Fibroblast of skin of scalp (primary cell): ENCODE measurements at places on chromosomes 11 and 22.
A peak's percentile ranks its signal among the peaks of the same experiment; 100 is the strongest.

DNA sequence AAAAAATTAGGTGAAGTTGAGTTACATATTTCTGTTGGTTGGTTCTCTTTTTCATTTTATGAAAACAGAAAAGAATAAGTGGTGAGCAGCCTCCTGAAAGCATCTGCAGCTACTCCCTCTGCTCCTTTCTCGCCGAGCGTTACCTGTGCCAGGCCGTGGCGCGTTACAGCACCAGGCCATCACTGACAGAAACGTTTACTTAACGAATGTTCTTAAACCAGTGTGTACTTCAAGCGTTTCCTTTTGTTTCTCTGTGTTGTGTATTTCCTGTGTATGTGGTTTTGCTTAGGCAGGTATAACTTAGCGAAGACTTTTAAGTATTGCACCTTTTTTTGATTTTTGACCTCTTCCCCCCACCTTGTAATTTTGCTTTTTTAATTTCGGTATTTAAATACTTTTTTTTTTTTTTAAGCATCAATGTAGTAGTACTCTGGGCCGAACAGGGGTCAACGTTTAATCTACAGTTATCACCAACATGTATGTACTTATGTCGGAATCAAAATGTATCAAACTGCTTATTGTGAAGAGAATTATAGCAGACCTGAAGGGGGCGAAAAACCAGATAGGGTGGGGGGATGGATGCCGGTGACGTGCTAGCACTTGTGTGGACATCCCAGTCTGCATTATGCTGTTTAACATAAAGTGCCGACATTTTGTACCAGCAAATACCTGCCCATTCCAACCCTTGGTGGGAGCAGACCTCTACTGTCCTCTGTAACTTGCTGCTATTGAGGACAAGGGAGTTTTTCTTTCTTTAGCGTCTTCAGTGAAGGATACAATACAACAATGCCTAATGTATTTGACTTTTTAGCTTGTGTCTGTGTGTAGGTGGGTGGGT lies 21.6 kb upstream of the ADSL start:
- no peak for DNase-seq

- peak; percentile 66 for DNase-seq
These were observed 101.9 kb downstream of the WT1 start for GRCh38 chr11:32333320-32333991.

DNA sequence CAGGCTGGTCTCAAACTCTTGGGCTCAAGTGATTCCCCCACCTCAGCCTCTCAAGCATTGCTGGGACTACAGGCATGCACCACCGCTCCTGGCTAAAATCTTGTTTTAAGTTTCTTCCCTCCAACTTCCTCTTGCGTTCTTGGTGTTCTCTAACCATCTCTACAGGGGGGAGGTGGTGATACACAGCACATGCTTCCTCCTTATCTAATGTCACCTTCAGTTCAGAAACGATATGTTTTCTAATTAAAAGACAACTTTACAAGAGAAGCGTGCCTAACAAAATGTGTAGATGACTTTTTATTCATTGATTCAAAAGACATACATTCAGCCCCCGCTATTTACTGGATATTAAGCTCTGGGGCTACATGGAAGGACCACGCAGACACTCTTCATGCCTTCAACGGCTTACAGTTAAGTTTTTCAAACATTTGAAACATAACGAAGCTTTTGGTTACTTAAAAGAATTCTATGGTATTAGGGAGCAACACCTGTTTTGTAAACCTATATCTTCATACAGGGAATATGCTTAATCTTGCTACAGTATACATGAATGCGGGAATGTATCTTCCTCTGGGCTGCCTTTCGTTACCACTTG lies 933 bp upstream of the DLAT start:
- DNase-seq = no peak

GRCh38 chr11:132714859-132715440 lies 817.4 kb downstream of the OPCML start:
- DNase-seq = peak; percentile 26

DNA sequence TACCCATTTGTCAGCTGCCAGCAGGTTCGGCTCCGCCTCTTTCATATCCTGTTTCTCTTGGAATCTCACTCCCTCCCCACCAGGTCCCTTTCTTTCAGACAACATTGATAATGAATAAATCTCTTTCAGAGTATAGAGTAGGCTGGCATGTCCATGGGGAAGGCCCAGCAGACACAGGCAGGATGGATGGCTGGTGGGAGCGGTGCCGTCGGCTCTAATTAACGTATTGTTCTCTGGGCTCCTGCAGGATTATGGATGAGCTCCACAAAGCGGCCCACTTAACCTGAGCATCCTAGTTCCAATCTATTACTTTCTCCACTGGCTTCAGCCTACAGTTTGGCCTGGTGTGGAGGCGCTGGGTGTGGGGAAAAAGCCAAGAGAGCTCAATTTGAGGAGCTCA lies 588.0 kb downstream of the BUD13 start:
- DNase-seq = no peak

DNA sequence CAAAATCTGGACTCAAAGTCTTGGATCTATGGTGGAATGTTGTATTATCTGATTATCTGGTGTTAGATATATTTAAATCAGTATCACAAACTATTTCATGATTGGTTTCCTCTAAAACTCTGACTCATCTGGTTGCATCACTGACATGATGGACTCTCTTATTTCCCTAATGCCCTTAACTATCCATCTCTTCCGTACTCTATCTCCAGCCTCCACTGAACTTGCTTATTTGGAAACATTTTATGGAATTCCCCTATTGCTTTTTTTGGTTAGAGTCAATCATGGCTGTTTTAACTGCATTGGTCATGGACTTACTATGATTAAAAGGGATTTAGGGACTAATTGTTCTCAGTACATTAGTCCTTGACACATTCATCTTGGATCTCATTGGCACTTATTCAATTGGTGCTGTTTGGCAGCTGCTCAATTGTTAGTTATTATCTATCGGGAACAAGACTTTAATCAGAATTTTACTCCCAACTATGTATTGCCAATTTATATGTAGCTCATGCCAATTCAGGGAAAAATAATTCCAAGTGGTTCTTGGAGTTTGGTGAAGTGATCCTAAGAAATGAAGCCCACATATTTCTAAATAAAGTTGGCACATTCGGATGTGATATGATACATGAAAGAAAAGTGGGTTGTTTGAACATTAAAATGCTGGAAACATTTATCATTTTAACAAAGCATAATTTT lies 942.0 kb upstream of the CCDC90B start:
- DNase-seq = no peak

- no peak for DNase-seq
These were observed 4.4 kb upstream of the FAM181B start for GRCh38 chr11:82738091-82738490.

GRCh38 chr22:36180038-36180880 lies 19.7 kb upstream of the APOL3 start:
- DNase-seq = peak; percentile 68

- no peak for DNase-seq
These were observed 58.3 kb downstream of the AMOTL1 start for GRCh38 chr11:94826415-94826814.

DNA sequence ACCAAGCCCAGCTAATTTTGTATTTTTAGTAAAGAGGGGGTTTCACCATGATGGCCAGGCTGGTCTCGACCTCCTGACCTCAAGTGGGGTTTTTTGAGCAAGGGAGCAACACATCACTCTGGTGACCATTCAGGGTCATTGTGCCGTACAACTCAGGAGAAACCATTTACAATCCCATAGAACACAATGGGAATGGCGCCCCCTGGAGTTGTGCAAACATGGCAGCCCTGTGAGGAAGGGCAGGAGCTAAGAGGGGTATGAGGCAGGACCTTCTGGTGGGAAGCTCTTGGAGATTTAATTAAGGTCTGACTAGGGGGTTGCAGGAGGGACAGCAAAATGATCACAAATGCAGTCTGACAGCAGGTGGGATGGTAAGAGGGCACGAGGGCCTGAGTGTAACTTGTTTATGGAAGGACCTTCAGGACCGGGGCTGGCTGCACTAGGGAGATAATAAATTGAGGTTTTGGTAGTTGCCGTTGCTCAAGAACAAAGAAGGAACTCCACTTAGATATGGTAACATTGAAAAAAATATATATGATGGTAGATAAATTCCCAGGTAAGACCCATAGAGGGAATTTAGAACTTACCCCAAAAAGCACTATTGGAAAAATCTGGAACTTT lies 9.1 kb upstream of the CSF2RB start:
- DNase-seq = no peak

- DNase-seq = no peak
These were observed 50.7 kb downstream of the SYN3 start for GRCh38 chr22:33007485-33007884.

DNA sequence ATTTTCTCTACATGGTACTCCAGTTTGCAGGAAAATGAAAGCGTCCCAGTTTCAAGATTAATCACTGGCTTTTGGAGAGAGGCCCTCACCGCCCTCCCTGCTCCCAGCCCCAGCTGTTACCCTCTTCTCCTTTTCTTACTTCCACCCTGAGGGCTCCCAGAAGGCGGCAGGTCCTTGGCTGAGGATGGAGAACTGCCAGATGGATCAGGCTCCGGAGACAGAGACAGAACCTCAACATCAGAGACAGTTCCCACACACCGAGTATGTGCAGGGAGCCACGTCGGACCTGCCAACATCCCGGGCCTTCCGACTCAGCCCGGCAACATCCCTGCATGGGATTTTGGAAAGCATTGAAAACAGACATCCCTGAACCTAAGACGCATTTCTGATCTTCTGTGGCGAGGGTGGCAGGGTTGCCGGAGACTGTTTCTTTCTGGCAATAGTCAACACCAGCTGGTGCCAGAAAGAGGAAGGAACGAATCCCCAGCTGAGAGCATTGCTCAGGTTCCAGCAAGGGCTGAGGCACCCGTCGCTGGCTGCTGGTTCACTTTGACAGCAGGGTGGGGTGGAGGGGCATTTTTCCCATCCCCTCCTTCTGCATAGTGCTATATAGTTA lies 467.1 kb downstream of the MIAT start:
- peak; percentile 51 for DNase-seq

DNA sequence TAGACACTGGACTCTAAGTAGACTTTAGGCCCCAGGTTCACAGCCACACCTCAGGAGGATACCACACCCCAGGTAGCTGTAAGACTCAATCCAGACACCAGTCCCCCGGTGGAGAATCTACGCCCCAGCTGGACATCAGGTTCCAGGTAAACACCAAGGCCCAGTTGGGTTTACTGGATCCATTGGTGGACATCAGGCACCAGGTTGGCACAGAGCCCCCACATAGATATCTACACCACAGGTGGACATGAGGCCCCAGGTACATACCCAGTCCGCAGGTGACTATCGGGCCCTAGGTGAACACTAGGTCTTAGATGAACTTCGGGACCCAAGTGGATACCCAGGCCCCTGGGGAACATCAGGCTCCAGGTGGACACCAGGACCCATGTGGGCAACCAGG lies 58.9 kb upstream of the SEPTIN5 start:
- no peak for DNase-seq

- DNase-seq = no peak
These were observed 15.5 kb upstream of the OR52K1 start for GRCh38 chr11:4466871-4467442.

DNA sequence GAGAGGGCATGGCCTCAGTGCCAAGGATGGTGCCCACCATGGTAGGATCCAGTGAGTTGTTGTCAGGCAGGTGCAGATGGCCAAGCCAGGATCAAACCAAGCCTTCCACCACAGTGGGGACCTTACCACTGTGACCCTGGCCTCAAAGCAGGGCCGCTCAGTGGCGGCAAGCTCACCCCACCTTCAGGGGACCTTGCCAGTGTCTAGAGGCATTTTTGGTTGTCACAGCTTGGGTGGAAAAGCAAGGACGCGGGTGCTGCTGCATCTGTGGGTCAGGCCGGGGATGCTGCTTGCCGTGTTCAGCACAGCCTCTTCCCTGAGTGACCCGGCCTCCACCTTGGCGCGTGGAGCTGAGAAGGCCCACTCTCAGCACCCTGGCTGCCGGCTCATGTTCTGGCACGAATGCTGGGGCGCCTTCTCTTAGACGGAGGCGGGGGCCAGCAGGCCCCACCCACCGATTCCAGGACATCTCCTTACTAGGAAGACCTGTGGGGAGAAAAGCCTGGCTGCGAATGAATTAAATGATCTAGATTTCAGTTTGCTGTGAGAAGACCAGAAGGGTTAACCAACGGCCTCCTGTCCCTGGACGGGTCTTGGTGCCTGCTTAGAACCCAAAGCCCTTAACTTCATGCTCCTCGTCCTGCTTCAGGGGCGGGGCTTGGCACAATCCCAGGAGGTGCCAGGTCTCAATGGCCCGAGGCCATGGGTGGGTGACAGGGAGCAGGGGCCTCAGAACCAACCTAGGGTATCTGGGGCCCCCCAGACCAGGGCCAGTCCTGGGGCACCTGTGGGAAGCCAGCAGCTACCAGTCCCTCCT lies 18.9 kb downstream of the TRMU start:
- DNase-seq = no peak

- DNase-seq = peak; percentile 97
These were observed 49.7 kb downstream of the RTL6 start for GRCh38 chr22:44448271-44448830.
